Urothelium cell line (cell line): ENCODE measurements at places on chromosomes 7 and 10.

- no peak for DNase-seq
Measured at GRCh38 chr10:103445366-103445765, 6.8 kb downstream of the CALHM2 start.

DNA sequence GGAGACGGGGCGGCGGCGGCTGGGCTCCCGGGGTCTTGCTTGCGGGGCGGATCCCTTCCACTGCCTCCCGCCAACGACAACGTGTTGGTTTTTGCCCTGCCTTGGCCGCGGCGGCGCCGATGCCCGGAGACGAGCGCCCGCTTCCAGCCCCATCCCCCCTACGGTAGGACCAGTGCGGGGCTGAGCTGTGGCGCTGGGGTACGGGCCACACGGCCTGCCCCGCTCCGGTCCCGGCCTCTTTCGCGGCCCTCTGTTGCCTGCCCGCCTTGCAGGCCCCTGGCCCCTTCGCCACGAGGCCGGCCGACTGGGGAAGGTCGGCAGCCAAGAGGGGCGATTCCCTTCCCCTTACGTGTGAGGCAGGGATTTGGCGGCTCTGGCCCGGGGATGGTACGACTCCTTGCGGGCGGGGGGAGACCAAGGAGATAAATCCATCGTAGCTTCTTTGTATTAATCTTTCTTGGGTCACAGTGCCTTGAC lies 488 bp downstream of the EIF4H start:
- DNase-seq = peak; percentile 37

GRCh38 chr10:79081353-79082034 lies 12.7 kb downstream of the ZMIZ1 start:
- no peak for DNase-seq

DNA sequence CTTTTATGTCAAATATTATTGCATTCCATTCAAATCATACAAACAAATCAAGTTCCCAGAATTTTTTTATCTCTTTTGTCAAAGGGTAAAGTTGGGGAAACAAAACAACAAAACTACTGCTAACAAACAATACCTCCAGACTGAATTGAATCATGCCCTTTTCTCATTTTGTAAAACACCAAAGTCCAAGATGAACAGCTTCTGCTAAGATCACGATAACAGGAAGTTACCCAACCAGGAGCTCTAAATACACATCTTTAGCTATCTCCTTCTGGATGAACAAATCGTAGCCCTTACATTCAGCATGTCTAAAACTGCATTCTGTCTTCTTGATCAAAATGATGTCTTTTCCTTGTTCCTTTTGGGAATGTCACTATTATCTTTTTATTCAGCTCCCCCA lies 97.4 kb downstream of the CTTNBP2 start:
- no peak for DNase-seq

DNA sequence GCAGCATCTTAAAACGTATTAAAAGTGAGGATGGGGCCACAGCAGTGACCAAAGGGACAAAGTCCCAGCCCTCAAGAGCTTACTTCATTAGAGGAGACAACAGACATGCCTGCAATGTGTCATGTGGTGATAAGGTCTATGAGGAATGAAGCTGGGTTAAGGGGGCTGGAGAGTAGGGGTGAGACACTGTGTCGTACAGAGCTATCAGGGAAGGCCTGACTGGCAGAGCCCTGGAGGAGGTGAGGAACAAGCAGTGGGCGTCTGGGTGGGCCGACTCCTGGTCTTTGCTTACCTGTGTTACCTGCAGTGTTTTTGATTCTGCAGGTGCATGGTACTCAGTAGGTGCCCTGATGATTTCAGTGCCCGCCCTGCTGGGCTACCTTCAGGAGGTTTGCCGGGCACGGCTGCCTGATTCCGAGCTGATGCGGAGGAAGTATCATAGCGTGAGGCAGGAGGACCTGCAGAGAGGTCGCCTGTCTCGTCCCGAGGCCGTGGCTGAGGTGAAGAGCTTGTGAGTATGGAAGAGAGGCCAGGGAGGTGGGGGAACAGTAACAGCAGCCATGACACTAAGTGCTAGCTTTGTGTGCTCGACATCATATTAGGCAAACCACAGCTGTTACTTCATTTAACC lies 7.6 kb downstream of the ZFYVE27 start:
- DNase-seq = no peak

DNA sequence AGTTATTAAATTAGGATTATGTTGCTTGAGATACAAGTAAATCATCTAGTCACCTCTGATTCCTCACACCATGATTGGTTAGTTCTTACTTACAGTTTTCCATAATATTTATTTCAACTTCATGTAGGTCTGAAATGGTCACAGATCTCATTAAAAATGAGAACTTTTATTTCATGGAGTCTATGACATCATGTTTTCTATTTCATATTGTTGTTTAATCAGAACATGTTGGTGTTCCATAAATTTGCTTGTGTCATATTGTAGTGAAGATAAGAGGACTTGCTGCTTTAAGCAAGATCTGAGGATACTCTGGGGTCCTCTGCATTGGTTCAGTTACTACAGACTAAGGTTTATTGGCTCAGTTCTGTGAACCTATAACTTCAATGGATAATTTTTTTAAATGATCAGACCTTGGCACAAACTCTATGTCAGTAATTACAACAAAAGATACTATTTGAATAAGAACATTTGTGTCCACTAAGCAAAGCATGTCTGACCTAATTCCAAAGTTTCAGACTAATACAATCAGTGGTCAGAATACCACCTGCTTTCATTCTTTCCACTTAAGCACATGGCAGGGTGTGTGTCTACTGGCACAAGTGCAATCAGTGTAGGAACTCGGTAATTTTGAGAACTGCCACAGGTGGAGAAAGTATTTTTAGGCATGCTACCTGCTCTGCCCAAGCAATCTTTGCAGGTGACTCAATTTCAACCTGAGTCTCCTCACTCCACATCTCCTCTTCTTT lies 68.5 kb downstream of the CCDC71L start:
- no peak for DNase-seq

- no peak for DNase-seq
Measured at GRCh38 chr10:43199088-43199683, 60.9 kb downstream of the CSGALNACT2 start.

GRCh38 chr7:103656221-103656620 lies 210.2 kb upstream of the SLC26A5 start:
- DNase-seq = no peak

DNA sequence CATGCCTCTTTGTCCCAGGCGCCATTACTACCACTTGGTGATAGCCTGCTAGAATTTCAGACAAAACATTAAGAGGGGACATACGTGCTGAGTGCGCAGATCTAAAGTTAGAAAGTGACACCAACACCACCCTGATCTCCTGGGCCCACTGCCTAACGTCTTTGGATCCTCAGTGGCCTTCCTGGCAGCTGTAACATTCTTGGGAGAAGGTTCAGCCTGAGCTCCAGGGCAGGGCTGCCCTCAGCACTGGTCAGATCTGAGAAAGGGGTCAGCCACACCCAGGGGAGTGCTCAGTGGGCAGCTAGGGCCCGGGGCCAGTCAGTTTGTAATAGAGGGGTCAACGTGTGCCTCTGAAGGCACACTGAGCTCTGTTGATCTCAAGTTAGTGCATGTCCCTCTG lies 48.4 kb downstream of the ZCCHC24 start:
- DNase-seq = no peak

- DNase-seq = no peak
Measured at GRCh38 chr7:150733482-150734095, 3.6 kb upstream of the GIMAP5 start.

- no peak for DNase-seq
Measured at GRCh38 chr7:21092766-21093702, 306.3 kb upstream of the SP8 start.

GRCh38 chr7:303425-303824 lies 13.5 kb downstream of the FOXL3 start:
- no peak for DNase-seq

GRCh38 chr10:79243181-79244067 lies 103.8 kb upstream of the PPIF start:
- DNase-seq = no peak

DNA sequence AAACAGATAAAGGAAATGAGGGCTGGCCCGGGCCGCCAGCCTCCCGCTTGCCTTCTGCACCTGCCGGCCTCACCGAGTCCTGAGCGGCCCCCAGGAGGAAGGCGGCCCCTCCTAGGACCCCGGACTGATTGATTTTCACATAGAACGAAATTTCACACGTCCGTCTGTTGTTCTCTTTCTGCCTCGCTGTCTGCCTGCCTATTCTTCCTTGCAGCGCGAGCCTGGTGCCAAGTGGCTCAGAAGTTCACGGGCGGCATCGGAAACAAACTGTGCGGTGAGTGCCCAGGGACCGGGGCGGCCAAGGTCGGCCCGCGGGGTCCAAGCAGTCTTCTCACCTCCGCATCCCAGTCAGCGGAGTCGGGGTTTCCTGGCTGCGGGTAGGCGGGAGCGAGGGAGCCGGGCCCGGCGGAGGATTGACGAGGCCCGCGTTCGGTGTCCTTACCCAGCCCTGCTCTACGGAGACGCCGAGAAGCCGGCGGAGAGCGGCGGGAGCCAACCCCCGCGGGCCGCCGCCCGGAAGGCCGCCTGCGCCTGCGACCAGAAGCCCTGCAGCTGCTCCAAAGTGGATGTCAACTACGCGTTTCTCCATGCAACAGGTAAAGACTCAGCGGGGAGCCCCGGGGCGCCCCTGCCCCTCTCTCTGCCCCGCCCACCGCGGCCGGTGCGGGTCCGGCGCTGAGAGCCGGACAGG lies 967 bp downstream of the GAD2 start:
- DNase-seq = no peak

- DNase-seq = no peak
Measured at GRCh38 chr10:70367195-70367796, 15.1 kb downstream of the LRRC20 start.

- DNase-seq = no peak
Measured at GRCh38 chr10:72889391-72889831, 4.1 kb upstream of the OIT3 start.

DNA sequence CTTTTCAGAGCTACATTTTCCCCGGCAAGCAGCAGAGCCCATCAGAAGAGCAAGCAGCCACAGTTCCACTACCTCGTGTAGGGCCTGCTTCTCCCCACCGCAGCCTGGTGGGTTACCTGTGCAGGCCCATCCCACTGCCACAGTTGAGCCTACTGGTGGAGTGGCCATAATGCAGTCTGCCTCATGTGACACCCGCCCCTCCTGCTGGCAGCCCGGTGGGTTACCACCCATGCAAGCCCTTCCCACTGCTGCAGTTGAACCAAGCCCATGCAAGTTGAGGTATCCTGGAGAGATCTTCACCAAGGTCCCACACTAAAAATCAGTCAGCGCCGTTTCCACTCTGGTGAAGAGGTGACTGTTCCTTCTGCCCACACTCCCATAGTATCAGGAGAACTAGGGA lies 32.1 kb upstream of the CNNM1 start:
- no peak for DNase-seq

GRCh38 chr7:137656227-137656849 lies 190.4 kb downstream of the DGKI start:
- peak; percentile 56 for DNase-seq

DNA sequence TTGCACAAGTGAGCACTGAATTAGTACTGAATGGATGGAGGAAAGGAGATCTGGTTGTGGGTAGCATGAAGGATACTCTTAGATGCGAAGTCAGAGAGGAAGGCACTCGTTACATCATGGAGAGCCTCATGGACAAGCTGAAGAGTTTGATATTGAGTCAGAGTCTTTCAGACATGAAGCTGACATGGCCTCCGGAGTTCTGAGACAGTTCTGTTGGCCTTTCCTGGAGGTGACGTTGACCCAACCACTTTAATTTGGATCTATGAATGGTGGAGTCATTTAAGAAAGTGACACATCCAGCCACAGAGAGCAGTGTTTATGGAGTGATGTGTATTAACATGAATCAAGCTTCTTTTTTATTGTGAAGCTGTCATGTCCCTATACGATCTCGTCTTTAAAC lies 286.3 kb upstream of the CDC14C start:
- no peak for DNase-seq

GRCh38 chr7:7705318-7705717 lies 13.1 kb downstream of the RPA3 start:
- DNase-seq = no peak

- DNase-seq = no peak
Measured at GRCh38 chr10:56360583-56360966, 484 bp downstream of the ZWINT start.

GRCh38 chr10:74975758-74976157 lies 135.7 kb upstream of the SAMD8 start:
- DNase-seq = no peak

- DNase-seq = no peak
Measured at GRCh38 chr7:38413784-38414183, 140.3 kb upstream of the TARP start.

DNA sequence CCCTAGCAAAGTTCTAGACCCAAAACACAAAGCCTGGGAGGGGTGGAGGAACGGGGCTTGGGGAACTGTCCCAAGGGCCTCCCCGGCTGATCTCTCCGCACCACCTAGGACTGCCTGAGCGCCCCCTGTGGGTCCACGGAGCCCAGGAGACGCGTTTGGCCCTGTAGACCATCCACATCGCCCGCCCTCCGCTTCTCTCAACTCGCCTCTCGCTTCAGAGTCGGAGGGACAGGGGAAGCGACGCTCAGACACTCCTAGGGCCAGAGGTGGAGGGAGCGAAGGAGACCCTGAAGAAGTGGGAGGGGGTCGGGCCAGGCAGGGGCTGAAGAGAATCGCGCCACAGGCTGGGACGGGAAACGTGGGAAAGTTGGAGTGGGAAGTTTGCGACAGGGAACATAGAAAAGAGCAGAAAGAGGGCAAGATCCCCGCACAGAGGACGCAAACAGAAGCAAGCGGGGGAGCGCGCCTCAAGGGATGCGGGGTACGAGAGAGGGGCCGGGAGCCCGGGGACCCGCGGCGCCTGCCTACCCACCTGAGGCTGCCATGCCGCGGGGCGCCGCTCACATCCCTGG lies 378 bp downstream of the PIK3AP1 start:
- peak; percentile 37 for DNase-seq

GRCh38 chr10:93106631-93107072 lies 33.0 kb downstream of the CYP26A1 start:
- no peak for DNase-seq

DNA sequence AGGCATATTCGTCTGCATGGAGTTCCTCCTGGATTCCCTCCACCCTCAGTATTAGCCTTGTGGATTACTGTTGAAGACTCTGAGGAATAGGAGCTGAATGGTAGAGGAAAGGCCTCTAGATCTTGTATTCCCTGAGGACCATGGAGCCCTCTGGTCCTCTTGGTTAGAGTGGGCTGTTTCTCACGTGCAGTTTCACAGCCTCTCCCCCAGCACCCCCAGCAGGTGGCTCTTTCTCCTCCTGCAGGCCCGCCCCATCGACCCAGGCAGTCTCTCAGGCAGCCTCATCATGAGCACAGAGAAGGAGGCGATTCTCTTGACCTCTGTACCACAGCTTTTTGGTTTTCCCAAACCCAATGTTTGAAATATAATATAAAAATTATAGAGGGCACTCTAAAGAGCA lies 102.0 kb downstream of the WNT2 start:
- no peak for DNase-seq
